ENCODE measurements at places on chromosomes 6 and 20. TPM values are rescaled to one million over a fixed set of nuclear protein-coding genes. Genes with fewer than 3 reads are reported as not detected.

BPIFB4 gene
- not detected for polyA plus RNA-seq

RIMS4 gene
- not detected for polyA plus RNA-seq

LINC00237 gene
- 0.39 TPM for polyA plus RNA-seq

PRSS16 gene
- not detected for polyA plus RNA-seq

PLCB4 gene
- polyA plus RNA-seq = not detected

DEFB129 gene
- not detected for polyA plus RNA-seq

DNA sequence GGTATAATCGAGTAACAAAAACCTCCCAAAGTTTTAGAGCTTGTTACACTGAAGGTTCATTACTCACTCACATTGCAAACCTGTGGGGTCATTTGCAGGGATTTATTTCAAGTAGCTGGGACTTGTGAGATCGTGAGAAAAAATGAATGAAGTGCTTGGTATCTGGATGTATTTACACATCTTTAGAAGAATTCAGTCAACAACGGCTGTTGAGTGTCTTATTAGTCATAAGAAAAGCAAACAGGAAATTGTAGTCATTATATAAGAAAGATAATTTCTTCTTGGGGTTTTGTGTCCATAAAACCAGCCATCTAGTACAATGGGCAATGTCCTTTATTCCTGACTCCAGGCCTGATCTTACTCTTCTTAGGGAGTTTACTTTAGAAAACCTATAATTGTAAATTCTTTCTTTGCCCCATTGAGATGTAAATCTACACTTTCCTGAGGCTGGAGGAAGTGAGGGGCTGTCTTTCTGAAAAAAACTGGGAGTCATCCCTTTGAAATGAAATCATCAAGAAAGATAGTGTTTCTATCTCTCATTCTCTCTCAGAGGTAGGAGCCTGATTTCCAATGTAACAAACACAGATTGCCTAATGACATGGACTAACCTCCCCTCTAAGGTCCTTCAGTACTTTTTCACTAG lies 202.5 kb upstream of the ASCC3 start:
- DNase-seq = no peak

DNA sequence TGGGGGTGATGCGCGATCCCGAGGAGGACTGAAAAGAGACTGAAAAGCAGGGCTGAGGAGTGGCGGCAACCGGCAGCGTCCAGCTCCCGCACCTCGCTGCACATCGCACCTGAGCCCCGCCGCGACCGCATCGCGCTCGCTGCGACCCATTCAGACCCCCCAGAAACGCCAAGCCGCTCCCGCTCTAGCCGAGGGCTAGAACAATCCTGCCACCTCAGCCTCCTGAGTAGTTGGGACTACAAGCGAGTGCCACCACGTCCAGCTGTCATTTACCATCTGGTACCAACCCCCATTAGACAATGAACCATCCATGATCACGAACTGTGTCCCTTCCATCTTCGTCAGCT lies 33.2 kb downstream of the HLA-A start:
- no peak for DNase-seq

DNA sequence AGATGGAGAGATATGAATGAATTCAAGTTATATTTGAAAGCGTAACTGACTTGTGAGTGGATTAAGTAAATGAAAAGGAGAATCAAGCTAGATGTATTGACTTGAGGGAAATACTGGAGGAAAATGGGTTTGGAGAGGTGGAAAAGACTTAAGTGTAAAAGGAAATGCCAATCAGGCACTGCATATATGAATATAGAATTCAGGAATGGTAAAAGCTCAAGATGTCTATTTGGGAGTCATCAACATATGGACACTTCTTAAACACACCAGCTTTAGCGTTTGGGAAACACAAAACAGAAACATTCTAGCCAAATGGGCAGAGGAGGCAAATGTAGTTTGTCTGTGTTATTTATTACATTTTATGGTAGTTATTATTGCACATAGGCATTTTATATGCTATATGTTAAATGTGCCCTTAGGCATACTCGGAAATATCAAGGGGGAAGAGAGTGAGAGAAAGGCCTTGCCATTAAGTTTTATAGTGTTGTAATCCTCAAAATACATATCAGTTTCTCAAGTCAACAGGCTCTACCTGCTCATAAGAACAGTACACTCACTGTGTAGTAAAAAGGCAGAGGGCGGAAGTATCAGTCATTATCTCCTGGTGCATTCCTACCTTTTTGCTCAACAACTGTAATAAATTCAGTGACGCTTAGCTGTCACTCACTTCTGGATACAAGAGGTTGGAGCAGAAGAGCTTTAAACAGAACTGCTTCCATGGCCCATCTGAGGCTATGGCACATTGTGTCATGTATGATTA lies 33.7 kb upstream of the ME1 start:
- no peak for DNase-seq

- DNase-seq = no peak
Measured at GRCh38 chr20:61015602-61016001, 236.5 kb upstream of the CDH4 start.

DNA sequence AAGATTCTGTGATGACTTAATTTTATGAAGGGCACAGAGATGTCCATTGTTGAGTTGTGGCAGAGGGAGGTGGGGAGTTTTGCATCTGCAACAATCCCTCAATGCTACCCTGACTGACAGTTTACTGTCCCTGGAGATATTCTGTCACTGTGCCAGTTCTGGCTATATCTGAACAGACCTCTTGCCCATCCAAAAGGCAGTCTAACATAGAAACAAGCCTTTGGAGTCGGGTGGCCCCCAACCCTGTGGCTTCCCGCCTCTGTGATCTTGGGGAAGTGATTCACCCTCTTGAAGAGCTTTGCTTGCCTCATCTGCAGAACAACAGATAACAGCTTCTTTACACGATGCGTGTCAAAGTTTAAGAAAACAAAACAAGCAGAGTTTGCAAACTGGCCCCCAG lies 3.8 kb upstream of the E2F1 start:
- peak; percentile 16 for DNase-seq

- no peak for DNase-seq
Measured at GRCh38 chr6:40948570-40948969, 90.5 kb downstream of the UNC5CL start.

DNA sequence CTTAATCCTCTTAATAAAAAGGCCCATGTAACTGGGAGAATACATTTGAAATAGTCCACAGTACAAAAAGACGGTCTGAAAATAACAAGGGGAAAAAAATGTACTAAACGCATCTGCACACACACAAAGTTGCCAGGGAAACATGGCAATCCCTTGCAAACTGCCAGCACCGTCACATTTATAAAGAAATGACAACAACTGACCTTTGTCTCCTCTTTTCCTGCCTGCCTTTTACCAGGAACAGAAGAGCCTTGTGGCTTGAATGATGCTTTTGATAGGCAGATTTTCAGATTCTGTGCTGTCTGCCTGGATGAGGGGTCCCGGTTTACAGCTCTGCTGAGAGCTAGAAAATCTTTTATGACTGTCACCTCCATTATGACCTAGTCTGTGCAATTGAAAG lies 308.6 kb upstream of the ZFP64 start:
- DNase-seq = no peak

DNA sequence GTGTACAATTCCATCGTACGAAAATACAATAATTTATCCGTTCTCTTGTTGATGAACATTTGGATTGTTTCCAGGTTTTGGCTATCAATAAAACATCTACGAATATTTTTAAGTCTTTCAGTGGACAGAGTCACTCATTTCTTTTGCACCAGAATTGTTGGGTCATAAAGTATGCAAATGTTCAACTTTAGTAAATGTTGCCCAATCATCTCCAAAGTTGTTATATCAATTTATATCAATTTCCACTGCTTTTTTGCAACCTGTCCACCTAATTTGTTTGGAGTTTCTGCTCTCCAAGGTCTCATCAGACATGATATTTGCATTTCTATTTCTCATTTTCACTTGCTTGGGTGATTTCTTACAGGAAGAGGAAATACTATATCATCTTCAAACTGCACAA lies 10.5 kb downstream of the TMEM239 start:
- DNase-seq = no peak

GRCh38 chr6:91094341-91094740 lies 507.5 kb upstream of the MAP3K7 start:
- no peak for DNase-seq
